Forelimb muscle (tissue), 1 donor: ENCODE measurements at places on chromosomes 4 and X. TPM values are rescaled to one million over a fixed set of nuclear protein-coding genes. Genes with fewer than 3 reads are reported as not detected.

DNA sequence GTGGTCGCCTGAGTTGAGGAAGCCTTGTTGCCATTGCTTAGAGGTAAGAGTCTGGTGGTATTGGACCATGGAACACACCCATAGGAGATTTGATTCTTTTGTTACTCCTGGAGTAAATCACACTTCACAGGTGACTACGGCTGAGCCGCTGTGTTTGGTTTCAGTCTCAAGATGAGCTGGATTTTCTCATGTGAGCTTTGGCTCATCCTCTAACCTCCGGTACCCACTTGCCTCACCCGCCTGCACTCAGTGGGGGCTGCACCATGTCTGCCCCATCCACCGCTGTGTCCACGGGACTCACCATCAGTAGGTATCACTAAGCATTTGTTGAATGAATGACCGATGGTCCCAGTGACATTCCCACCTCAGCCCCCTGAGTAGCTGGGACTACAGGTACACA, 52.7 kb downstream of the HTT-AS start:
- DNase-seq: no peak

DNA sequence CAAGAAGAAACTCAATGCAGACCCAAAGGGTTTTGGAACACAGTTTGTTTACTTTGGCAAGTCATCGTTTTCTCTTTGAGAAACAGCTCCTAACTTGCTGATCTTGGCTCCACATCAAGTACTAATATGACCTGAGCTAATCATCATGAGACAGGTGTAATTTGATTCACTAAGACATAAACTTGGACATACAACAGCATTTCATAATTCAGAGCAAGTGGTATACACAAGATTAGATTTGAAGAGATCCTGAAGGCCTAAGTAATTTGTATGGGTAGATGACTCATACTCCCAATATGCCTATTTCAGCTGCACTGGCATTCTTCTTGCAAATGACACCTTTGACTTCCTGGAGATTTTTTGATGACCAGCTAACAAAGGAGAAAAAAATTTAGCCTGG, 1521.7 kb downstream of the RPA4 start:
- no peak for DNase-seq

DNA sequence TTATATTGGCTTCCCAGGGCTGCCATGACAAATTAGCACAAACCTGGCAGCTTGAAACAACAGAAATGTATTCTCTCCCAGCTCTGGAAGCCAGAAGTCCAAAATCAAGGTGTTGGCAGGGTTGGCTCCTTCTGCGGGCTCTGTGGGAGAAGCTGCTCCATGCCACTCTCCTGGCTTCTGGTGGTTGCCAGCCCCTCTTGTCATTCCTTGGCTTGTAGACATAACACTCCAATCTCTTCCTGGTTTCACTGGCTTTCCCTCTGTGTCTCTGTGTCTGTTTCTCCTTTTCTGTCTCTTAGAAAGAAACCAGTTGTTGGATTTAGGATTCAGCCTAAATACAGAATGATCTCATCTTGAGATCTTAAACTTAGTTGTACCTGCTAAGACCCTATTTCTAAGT, 85.5 kb downstream of the USP46 start:
- DNase-seq: no peak

DNA sequence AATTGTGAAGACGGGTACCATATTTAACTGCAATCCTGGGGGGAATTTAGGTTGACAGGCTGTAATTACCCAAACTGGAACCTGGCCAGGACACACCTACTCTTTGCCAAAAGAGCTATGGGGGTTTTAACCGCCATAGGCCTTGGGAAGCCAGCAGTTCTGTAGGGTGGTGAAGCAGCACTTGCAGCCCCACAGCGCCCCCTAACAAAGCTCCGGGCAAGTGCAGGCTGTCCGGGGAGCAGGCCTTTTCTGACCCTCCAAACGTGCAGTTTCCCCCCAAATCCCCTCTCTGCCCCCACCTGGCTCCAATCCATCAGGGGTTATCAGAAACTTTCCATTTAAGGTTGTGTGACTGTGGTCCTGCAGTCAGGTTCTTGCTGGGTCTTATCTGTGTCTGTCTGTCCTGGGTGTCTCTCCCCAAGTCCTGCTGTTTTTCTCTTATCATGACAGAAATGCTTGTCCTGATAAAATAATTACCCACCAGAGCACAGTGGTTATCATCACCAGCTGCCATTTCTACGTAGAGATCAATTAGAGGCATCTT, 350.9 kb downstream of the MID1IP1 start:
- no peak for DNase-seq

- DNase-seq: no peak
Observed at GRCh38 chr4:70062000-70062399, 11.8 kb downstream of the HTN1 start.

DNA sequence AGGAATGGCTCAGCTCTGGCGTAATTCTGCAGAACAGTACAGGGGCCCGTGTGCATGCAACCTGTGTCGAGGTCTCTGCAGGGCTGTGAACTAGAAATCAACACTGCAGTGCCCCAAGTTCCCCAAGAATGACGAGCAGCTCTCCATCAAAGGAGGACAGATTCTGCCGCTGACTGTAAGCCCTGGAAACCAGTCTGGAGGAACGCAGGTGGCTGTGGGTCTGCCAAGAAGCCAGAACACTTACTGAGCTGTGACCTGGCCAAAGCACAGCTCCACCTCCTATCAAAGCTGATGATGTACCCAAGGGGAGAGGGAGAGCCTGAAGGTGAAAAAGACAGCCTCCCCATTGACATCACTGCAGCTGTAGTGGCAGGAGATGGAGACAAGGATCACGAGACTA, 80.3 kb upstream of the STS start:
- no peak for DNase-seq

GRCh38 chr4:16267639-16268038, 41.4 kb upstream of the TAPT1 start:
- DNase-seq: no peak

The TEC gene
- polyA plus RNA-seq: 0.37 TPM

The TLR2 gene
- 2.2 TPM for polyA plus RNA-seq

DNA sequence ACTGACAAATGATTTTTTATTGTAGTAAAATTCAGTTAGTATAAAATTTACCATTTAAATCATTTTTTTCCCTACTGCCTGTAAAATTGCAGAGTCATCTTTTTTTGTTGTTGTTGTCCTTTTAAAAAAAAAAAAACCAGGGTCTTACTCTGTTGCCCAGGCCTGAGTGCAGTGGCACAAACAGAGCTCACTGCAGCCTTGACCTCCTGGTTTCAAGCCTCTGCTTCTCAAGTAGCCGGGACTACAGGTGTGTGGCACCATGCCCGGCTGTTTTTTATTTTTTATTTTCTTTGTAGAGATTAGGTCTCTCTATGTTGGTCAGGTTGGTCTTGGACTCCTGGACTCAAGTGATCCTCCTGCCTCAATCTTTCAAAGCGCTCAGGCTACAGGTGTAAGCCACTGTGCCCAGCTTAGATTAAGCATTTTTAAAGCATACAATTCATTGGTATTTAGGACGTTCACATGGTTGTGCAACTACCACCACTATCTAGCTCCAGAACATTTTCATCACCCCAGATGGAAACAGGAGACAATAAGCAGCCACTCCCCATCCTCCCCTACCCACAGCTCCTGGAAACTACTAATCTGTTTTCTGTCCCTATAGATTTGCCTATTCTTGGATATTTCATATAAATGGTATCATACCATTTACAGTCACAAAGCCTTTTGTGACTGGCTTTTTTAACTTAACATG, 59.7 kb upstream of the PGRMC2 start:
- no peak for DNase-seq

The KLHL5 gene
- polyA plus RNA-seq: 15.4 TPM

The MAP7D2 gene
- 0.63 TPM for polyA plus RNA-seq
